ENCODE measurements at places on chromosomes 5 and 9. TPM values are rescaled to one million over a fixed set of nuclear protein-coding genes. Genes with fewer than 3 reads are reported as not detected.

DNA sequence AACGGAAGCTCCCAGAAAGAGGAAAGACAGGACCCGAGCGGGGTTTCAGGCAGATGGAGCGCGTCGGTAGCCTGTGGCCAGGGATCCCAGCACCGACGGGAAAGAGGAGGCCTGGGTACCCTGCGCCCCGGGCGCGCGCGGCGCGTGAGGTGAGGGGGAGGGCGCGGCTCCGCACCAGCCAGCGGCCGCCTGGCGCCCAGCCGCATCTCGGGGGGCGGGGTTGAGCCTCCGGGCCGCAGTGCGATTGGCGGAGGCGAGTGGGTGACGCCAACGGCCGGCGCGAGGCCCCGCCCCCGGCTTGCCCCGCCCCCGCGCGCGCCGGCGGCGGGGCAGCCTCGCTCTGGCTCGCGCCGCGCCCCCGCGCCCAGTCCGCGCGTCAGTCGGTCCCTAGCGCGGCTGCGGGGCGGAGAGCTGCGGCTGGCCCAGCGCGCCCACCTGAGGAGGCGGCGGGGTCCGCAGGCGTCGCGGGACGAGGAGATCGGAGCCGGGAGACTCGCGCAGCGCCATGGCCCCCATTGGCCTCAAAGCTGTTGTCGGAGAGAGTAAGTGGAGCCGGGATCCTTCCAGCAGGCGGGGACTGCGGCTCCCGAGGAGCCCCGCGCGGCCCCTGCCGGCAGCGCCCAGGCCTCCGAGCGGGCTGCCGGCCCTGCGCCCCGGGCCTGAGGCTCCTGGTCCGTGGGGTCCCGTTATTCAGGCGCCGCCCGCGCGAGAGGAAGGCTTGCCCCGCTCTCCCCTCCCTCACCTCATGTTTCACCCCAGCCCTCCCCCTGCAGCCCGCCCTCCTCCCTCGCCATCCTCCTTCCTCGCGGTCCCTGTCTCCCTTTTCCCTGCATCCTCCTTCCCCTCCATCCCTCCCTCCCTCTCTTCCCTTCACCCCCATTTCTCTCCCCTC lies at the start of gene STXBP1:
STXBP1 (plus strand) TSS at position 379 of the 892 bp plus-strand sequence; CDS start at position 506, 127 bp downstream.
- peak; percentile 96 for DNase-seq

GRCh38 chr5:10652151-10652550 lies 88.3 kb downstream of the ANKRD33B start:
- DNase-seq: no peak

TRIM41 gene
- total RNA-seq: 23.7 TPM

DNA sequence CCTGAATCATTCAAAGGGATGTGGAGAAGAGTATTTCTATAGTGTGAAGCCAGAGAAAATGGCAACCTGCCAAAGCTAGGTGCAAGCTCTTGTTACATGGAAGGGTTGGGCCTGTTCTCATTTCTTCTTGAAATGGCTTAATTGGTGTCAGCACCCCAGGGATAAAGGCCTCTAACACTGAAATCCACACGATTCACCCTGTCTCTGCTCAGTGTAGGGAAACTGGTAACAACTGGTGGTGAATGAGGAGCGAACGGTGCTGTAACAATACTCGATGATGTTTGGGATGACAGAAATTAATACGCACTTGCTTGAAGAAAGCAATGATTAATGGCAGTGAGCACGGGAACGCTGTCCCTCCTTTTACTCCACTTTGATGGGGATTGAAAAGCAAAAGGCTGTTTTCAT lies 16.2 kb downstream of the PBX3 start:
- no peak for DNase-seq

- DNase-seq: no peak
Measured at GRCh38 chr9:86413971-86414880, 60.0 kb upstream of the TUT7 start.

- peak; percentile 59 for DNase-seq
Measured at GRCh38 chr5:128537221-128537999, 635 bp downstream of the FBN2 start.

GRAMD2B gene
- total RNA-seq: 35.2 TPM

GRCh38 chr9:27183701-27184100 lies 74.7 kb downstream of the TEK start:
- no peak for DNase-seq

DNA sequence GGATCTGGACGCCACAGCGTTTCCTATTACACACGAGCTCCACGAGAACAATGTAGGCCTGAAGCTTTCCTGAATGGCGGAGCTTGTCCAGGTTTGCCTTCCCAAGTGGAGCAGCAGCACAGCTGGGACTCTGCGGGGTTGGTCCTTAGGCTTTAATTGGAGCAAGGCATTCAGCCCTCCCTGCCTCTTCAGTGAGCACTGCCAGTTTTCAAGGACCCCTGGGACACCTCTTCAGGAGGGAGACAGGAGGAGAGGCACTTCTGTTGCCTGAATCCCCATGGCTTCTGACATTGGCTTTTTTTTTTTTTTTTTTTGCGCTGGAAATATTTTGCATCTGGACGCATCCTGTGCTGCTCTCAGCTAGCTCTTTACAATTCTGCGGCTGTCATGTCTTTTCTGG lies 179.4 kb downstream of the SEMA6A start:
- no peak for DNase-seq

GRCh38 chr5:118392491-118392890 lies 595.9 kb downstream of the DTWD2 start:
- DNase-seq: no peak

DNA sequence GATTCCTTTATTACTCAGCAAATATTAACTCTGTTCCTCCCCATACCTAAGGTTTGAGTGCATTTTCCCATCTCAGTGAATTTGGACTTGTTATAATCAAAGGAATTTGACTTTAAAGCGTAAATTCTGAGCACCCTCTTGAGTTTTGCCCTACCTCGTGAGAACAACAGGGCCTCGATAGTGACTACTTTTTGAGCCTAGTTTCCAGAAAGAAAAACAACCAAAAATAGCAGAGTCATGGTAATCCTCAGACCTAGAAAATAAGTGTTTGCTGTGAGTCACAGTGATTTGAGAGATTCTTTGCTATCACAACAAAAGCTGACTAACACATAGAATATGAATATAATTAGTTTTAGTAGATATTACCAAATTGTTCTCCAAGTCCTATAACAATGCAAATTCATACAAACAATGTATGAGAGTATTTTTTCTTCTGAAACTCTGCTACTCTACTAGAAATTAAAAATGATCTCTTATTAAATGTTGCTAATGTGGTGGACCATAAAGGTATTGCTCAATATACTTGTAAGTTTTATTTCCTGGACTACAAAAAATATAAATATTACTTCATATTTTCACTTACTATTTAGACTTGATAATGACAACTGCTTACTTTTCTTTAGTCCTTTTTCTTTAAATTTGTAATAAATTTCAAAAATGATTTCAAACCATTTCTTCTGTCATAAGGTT lies 759.7 kb downstream of the BRINP1 start:
- no peak for DNase-seq

DNA sequence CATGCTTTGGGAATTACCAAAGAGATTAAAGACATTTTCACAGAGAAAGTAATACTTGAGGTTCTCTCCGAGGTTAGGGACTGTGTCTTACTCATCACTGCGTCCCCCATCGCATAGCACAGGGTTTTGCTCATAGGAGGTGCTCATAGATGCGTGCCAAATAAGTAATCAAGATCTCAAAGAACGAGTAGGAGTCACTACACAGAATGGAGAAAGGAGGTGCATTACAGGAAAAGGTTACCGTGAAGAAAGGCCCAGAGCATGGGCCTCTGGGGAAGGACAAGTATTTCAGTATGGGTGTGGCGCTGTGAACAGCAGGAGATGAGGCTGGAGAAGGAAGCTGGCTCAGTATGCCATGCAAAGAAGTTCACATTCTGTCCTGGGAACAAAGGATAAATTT lies 182.4 kb downstream of the ACTL7B start:
- no peak for DNase-seq

Measured in left ventricle myocardium superior (tissue), 1 donor.